ENCODE measurements at places on chromosomes 6 and 20.

DNA sequence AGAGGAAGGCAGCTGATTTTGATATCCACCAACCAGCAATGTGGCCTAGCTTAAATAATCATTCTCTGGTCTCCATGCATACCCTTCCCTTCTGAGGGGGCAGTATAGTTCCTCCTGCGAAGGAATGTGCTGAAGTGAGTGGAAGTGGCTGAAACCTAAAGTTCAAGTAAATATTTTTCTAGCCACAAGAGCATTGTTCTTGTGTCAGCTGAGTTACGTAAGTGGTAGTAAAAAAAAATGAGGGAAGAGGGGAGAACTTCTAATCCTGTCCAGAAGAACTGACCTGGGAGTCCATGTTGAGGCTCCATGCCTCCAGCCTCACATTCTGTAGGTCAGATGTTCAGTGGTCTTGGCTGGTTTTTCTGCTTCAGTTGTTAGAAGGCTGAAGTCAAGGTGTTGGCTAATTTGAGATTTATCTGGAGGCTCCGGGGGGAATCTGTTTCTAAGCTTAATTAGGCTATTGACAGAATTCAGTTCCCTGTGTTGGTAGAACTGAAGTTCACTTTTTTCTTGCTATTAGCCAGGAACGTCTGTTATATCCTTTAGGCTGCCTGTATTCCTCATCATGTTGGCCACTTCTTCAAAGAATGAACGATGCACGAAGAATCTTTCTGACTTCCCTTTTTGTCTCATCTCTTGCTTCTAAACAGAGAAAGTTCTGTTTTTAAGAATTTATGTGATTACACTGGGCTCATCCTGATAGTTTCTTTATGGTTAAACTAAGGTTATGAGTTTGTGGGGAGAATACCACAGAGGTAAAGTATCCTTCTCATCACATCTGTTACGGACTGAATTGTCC, 207.1 kb upstream of the PRSS16 start:
- no peak for DNase-seq

DNA sequence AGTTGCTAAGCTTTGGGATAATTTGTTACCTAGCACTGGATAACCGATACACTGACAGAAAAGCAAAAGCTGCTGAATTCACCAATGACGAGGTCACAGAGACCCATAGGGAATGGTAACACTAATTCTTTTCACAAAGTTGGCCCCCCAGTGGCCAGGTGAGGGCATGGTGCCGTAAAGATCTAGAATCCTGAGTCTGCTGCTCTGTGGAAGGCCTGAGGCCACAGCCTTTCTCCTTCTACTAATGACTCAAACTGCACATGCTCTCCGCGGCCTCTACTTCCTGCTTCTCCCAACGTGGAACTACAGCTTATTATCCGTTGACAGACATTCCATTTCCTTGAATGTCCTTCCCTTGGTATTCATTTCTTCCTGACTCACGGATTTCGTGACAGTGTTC, 127.1 kb downstream of the OPRM1 start:
- no peak for DNase-seq

DNA sequence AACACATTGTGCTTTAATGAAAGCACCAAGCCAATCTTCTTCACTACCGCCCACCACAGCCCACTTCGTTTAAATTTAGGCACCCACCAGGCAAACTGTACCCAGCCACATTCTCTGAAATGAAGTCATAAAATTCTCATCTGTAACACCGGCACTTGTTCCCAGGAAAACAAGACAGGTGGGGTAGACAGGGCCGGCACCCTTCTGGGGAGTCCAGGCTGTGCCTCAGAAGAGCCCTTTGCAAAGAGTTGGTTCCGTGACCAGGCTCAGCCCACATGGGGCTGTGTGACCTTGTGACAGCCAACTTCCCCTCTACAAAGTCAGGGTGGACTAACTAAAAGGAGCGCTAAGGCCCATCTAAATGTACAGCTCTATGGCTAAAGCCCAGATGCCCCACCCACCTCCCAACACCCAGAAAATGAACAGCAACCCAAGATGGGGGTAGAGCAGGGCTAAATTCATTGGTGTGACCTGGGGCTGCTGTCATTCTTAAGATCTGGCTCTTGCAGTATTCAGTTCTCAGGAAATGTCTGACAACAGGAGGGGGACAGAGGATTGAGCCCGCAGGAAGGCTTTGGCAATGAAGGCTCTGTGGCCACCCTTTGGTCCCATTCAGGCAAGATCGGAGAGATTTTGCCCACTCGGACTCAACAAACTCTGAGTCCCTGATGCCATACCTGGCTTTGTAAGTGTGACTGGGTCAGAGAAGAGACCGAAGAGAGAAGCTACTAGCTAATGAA, 56.7 kb downstream of the TRERF1 start:
- DNase-seq = no peak

GRCh38 chr20:23630392-23630849, 7.3 kb downstream of the CST3 start:
- DNase-seq = no peak

- no peak for DNase-seq
These were observed 212.0 kb upstream of the JARID2 start for GRCh38 chr6:15033850-15034203.

GRCh38 chr6:132812255-132812732, 2.1 kb upstream of the RPS12 start:
- no peak for DNase-seq

GRCh38 chr6:140441256-140441655, 1066.8 kb upstream of the CITED2 start:
- peak; percentile 41 for DNase-seq

DNA sequence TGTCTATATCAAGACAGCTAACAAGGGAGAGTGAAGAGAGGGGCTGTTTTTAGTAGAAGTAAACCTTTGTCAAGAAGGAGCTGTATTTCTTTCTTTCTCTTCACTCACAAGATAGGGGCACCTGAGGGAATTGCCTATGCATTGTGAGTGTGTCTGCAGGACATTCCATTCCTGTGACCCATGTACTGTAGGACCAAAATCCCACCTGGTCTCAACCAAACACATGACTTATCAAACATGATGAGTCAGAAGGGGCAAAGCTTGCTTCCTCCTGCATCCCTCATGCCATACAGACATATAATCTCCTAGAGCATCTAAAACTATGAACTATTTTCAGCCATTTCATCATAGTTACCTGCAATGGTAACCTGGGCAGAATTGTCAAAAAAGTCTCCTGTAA, 21.8 kb downstream of the PKHD1 start:
- no peak for DNase-seq

GRCh38 chr6:140731741-140732140, 1357.3 kb upstream of the CITED2 start:
- DNase-seq = no peak

- DNase-seq = no peak
These were observed at the start of gene LAMA5 for GRCh38 chr20:62367136-62367632. Gene LAMA5 (minus strand): TSS chr20:62367312. CDS start chr20:62367245, 67 bp downstream.

- DNase-seq = no peak
These were observed 41.0 kb downstream of the CCN2 start for GRCh38 chr6:131910219-131910589.

- no peak for DNase-seq
These were observed 10.5 kb downstream of the KCNK15 start for GRCh38 chr20:44756011-44756688.

DNA sequence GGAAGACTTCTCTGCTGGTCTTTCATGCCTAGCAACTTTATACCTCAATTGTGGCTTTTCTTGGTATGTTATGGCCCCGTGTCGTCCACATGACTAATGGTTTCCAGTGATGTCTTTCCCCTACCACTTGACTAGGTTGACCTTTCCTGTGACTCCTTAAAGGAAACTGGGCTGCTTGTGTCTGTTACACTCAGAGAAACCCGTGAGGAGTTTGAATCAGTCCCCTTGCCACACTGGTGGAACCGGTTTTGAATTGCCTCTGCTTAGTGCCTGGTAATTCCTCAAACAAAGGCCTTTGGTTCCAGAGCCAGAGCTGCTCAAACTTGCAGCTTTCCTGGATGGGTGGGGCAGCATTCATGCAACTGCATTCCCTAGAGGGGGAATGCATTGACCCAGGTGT, 21.9 kb downstream of the ECT2L start:
- DNase-seq = peak; percentile 51

GRCh38 chr20:36604952-36605398, 604 bp upstream of the RAB5IF start:
- DNase-seq = no peak

DNA sequence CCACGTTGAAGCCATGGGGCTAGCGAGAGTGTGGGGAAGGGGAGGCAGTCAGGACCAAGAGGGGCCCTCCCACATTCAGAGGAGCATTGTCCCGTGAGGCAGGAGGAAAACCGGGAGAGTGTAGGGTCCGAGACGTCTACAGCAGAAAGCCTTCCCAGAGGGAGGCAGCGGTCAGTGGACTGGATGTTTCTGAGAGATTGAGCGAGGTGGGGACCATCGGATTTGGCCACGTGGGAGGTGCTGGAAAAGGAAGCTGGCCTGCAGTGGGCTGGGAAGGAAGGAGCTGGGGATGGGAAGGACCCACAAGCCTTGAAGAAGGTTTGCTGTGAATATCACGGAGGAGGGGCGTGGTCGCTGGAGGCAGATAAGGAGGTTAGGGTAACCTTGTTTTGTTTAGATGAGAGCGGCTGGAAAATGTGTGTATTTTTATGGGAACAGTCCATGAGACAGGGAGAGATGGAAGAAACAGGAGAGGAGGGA, 119.0 kb upstream of the RNF24 start:
- DNase-seq = no peak

DNA sequence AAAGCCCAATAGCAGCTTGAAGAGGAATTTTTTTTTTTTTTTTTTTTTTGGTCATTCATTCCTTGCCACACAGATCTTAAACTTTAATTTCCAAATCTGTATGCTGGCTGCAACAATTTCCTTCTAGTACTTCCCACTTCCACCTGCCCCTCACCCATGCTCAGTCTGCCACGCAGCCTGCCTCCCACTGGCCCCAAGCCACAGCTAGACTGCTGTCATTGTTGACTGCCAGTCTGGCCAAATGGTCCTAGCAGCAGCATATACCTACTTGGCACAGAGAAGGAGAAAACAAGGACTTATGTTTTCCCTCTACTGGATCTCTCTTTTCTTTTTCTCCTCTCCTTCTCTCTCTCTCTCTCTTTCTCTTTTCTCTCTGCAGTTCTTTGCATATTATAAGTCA, 118.3 kb upstream of the HEY2 start:
- DNase-seq = no peak

DNA sequence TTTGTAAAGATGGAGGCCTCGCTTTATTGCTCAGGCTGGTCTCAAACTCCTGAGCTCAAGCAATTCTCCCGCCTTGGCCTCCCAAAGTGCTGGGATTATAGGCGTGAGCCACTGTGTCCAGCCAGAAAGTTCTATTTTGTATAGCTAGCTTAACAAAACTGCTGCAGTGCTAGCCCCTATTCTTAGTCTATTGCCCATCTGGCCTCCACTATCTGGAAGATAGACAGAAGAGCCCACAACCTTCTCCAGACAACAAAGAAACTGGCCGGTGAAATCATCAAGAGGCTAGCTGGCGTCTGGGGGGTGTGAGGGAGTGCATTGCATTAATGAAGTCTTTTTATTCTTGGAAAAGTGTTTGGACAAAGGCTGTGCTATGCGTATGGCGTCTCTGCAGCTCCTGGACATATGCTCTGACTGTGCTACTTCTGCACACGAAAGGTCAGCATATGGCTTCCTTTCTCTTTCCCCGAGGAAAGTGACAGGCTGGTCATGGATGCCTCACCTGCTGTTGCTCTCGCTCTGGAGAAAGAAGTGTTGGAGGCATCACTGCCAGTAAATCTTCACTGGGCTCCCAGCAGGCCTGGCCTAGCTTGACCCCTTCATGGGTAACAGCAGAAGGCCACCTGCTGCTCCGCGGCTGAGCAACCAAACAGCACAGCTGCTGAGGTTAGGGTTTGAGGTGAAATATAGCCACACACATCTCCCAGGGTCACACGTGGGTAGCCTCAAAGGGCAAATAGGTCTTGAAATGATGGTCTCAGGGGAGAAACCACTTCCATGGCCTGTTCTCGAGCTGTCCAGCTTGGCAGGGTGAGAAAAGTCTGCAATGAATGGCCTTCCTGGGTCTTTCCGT, 95.1 kb upstream of the IYD start:
- DNase-seq = no peak

GRCh38 chr20:25453035-25453810, 45.8 kb downstream of the GINS1 start:
- no peak for DNase-seq

DNA sequence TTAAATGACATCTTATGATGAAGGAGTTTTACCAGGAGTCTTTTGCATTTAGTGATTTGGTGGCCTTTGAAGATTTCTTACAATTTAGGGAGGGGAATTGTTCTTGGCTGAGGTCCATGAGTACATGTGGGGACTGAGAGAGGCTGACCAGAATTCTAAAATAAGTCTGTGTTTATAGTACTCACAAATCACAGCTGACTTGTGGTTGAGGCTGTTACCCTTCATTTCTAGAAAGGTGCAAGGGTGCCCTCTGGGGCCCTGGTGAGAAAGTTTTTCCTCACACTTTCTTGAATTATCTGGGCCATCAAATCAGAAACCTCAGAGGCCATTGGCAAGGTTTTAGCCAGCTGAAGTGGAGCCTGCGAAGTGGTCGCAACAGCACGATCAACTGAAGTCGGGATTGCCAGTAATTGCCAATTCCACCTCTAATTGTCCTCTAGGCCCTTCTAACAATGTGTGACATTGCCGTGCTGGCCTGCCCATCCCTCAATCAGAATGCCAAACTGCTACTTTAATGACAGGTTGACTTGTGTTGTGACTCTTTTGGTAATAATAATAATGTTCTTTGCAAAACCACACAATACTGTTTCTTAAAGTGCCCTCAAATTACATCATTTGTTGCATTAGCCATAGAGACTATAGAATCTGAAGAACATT, 221.6 kb downstream of the OGFRL1 start:
- DNase-seq = no peak

DNA sequence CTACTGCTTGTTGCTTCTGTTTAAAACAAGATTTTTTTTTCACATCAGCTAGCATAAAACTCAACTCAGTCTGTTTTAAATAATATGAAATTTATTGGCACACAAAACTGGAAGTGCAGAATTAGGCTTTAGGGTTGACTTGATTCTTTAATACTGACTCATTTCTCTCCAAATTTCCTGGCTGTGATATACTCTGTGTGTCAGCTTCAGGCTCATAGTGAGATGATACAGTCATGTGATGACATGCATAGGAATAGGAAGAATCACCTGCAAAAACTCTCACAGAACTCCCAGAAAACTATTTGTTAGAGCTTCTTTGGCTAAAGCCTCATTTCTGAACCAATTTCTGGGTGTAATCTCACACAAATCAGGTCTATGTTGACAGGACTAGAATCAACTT, 1068.0 kb upstream of the EPHA7 start:
- DNase-seq = no peak

- no peak for DNase-seq
These were observed at the start of gene GNMT for GRCh38 chr6:42960243-42961019. Gene GNMT (plus strand): TSS chr6:42960754. CDS start chr6:42960768, 14 bp downstream.

- DNase-seq = no peak
These were observed 1.0 kb downstream of the NCOA6 start for GRCh38 chr20:34824452-34824805.

- DNase-seq = no peak
These were observed 178.2 kb upstream of the HS3ST5 start for GRCh38 chr6:114520976-114521375.

- DNase-seq = no peak
These were observed 80.8 kb downstream of the NINL start for GRCh38 chr20:25504366-25505135.

DNA sequence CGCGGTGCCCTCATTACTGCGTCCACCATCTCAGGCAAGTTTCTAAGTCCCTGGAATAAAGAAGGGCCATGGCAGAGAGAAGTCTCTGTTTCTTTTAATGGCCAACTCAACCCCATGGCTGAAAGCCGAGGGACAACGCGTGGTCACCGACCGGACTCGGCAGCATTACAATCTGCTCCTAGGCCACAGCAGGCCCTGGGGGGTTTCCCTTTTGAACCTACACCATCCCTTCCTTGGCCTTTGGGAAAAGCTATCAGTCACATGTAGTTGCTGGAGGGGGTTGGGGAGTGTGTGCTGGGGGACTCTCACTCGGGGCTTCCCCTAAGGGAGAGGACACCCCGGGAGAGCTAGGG, 11.1 kb upstream of the FAM83C start:
- DNase-seq = no peak

Measured in AG04449 (cell line).